ENCODE measurements at places on chromosomes 5 and 9.

DNA sequence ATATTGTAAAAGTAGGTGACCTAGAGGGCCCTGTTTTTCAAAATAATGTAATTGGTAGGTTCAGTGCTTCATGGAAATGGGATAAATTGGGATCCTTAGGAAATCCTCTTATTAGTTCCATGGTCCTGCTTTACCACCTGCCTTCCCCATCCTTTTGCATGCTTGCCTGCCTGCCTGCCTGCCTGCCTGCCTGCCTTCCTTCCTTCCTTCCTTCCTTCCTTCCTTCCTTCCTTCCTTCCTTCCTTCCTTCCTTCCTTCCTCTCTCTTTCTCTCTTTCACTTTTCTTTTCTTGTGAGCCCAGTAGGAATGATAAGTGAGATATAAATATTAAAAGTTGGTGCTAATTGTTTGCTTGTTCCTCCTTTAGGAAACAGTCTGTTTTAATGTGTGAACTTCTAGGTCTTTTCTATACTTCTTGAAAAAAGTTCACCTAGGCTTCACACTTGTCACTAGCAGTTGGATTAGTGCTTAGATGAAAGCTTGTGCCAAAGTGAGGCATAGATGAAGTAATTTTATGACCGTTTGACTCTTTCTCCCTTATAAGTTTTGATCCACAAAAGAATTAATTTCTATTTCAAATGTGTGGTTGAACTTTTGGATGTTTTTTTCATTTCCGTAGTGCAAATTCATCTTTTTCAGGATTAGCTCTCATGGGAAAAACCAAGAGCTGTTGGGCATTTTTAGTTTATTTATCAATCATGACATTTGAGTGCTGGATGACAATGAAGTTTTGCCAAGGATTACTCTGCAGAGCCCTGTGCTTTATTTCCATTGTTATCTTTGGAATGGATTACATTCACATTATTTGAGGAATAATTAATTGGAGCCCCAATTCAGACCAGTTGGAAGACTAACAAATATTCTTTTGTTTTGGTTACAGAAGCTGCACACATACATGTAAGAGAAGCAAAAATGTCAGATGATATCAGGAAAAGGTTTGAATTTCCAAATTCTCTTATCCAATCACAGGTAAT is 30.7 kb downstream of the FOCAD start:
- no peak for DNase-seq

- no peak for DNase-seq
Observed at GRCh38 chr9:76637416-76637815, 126.8 kb upstream of the PCA3 start.

GRCh38 chr5:1513326-1514026 is 10.3 kb downstream of the LPCAT1 start:
- no peak for DNase-seq

- peak; percentile 73 for DNase-seq
Observed at GRCh38 chr5:68187268-68188055, 28.1 kb upstream of the PIK3R1 start.

DNA sequence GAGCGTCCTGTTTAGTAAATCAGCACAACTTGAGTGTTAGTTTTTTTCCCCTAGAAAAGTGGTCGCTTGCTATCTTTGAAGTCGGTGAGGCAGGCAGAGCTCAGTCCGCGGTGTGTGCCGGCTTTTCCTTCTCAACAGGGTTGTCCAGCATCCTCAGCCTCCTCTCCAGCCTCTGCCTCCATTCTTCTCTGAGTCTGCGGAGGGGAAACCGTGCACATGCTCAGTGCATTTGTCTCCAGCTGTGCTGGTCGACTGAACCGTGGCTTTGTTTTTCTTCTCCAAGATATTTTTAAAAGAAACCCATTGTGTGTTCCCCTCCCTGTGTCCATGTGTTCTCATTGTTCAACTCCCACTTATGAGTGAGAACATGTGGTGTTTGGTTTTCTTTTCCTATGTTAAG is 25.3 kb downstream of the FAM240B start:
- no peak for DNase-seq

GRCh38 chr9:127318651-127319167 is 54.1 kb downstream of the GARNL3 start:
- peak; percentile 37 for DNase-seq

- DNase-seq, result no peak
Observed at GRCh38 chr9:132082188-132082587, 2.5 kb upstream of the MED27 start.

- no peak for DNase-seq
Observed at GRCh38 chr5:1871441-1871840, 11.3 kb downstream of the IRX4 start.

DNA sequence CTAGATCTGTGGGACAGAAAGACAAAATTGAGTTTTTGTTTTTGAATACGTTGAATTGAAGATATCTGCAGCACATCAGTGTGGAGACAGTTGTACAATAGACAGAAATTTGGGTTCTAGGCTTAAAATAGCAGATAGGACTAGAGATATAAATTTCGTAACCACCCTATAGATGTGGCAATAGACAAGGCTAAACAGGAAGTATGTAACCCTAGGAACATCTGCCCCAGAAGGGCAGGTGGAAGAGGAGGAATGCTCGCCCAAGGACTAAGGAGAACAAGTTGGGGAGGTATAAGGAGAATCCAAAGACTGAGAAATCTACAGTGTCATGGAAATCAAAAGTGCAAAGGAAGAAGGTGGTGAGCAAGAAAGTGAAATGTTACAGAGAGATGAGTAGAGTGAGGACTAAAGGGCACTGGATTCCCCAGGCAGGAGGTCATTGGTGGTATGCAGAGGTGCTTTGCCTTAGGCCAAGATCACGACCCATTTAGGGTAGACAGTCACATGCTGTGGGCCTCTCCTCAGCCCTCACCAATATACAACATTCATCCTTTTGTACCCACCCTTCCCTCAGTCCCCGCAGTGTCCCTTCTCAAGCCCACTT is 109.1 kb upstream of the ELL2 start:
- DNase-seq, result no peak

DNA sequence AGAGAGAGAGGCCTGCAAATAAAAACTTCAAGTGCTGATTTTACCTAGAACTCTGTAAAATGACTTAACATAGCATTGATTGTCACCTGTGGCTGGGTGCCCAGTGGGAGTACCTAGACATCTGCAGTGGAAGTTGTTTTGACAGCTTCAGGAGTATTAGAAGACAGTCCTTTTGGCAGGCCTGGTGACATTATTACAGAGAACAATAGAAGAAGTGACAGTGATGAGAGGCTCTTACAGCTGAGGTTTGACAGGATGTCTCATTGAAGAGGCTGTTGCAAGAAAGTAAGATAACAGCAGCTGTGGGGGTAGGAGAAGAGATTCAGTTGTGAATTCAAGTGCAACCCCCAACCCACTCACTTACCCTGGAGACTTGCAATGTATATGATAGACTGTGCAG is 27.9 kb upstream of the MUSK start:
- DNase-seq, result no peak

DNA sequence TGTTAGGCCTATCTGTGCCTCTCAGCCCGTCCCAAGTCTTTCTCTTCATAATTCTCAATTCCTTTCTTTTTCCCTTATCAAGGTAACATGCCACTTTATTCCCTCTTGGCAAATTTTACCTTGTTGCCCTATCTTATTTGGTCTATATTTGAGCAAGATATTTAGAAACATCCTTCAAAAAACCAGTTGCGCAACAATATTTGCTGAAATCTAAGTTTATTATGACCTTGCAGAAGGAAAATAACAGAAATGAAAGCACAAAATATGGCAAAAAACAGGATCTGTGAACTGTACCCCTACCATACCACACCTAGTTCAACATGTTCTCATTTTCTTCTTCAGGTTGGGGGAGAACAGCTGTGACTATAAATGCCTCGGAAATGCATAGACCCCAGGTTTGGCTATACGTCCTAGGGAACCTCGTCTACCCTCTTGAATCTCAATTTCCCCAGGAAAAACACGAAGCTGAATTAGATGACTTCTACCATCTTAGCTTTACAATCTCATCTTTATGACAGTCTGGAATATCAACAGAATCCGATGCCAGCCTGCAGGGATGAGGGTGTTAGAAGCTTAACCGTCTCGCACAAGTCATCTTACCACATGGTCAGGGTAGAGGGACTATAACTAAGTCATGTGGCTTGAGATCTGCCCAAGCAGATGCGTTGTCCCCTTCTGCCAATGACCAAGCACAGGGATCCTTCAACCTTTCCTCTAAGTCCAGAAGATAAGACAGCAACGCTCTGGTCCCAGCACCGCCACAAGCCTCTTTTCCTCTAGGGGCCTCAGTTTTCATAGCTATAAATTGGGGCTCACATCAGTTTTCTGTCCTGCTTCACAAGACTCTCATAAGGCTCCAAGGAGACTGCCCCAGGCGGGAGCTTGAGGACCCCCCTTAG is 1.3 kb downstream of the LCP2 start:
- no peak for DNase-seq

- DNase-seq, result no peak
Observed at GRCh38 chr5:17282283-17283120, 65.1 kb downstream of the BASP1 start.

GRCh38 chr9:126661521-126662251 is 48.0 kb downstream of the LMX1B start:
- DNase-seq, result no peak

GRCh38 chr5:100780376-100780870 is 122.7 kb downstream of the ST8SIA4 start:
- DNase-seq, result no peak
